RPMI7951 (cell line): ENCODE measurements at places on chromosomes 2 and 18. TPM values are rescaled to one million over a fixed set of nuclear protein-coding genes. Genes with fewer than 3 reads are reported as not detected.

The DUSP11 gene
- 46.5 and 49.3 TPM in 2 replicates for total RNA-seq

GRCh38 chr18:61154866-61155265 is 178.4 kb upstream of the CDH20 start:
- DNase-seq: no peak

The IGFBP5 gene
- total RNA-seq: 22.4 and 25.0 TPM in 2 replicates

The CCDC68 gene
- total RNA-seq: 0.12 and 0.29 TPM in 2 replicates

- no peak for DNase-seq
Observed at GRCh38 chr2:56801770-56802169, 618.0 kb downstream of the CCDC85A start.

DNA sequence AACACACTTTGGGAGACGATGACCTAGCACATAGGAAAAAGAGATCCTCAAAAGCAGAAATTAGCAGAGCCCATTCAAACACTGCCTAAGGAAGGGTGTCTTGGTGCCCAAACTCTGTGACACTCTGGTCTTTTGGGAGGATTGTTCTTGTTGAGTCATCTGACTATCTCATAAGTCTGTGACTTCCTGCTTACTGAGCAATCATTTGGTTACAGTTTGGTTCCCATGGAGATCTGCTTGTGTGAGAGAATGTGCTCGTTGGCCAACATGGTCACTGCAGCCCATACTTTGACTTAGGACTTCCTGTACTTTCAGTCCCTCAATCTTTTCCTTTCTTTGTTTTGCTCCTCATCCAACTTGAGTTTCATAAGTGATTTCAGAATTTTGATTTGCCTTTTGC is 602.9 kb downstream of the NYAP2 start:
- peak; percentile 84 for DNase-seq

DNA sequence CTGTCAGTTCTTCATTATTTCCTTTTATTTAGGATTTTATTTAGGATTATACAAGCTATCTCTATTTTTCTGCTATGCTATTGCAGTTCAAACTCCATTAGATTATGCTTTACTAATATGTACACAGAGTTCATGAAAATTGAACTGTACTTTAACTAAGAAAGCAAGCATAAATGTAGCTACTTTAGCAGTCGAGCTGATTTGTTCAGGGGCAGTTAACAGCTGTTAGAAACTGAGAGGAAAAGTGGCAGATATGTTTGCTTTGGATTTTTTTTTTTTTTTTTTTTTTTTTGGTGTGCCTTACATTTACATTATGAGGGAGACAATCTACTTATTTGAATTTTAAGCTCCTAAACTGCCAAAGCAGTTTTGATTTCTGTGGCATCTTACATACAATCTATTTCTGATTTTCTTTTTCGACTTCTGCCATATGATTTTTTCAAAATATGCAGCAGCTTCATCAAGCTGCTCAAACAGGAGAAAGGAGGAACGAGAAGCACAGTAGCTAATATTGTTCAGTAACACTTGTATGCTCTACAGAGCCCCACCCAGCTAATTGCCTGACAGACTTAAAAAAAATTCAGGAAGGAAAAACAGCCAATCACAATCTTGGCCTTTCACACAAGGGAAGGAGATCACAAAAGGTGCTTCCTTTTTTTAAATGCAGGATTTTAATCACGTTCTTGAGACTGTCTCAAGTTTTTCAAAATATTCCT is 233.4 kb upstream of the SIX3 start:
- no peak for DNase-seq

The MDH1B gene
- 1.2 TPM in 2 replicates for total RNA-seq

The ABCG8 gene
- total RNA-seq: not detected in 2 replicates

The SH3BP4 gene
- 75.8 and 86.6 TPM in 2 replicates for total RNA-seq

DNA sequence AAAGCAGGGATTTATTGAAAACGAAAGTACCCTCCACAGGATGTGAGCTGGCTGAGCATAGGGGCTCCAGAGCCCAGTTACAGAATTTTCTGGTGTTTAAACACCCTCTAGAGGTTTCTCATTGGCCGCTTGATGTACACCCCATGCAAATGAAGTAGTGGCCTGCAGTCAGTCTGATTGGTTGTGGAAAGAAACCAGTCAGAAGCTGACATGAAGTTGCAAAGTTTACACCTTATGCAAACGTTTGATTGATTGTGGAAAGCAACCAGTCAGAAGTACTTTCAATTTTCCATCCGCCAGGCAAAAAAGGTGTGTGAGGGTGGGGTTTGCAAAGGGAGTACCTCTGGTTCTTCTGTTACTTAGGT is 62.3 kb downstream of the VWA3B start:
- DNase-seq: peak; percentile 94

DNA sequence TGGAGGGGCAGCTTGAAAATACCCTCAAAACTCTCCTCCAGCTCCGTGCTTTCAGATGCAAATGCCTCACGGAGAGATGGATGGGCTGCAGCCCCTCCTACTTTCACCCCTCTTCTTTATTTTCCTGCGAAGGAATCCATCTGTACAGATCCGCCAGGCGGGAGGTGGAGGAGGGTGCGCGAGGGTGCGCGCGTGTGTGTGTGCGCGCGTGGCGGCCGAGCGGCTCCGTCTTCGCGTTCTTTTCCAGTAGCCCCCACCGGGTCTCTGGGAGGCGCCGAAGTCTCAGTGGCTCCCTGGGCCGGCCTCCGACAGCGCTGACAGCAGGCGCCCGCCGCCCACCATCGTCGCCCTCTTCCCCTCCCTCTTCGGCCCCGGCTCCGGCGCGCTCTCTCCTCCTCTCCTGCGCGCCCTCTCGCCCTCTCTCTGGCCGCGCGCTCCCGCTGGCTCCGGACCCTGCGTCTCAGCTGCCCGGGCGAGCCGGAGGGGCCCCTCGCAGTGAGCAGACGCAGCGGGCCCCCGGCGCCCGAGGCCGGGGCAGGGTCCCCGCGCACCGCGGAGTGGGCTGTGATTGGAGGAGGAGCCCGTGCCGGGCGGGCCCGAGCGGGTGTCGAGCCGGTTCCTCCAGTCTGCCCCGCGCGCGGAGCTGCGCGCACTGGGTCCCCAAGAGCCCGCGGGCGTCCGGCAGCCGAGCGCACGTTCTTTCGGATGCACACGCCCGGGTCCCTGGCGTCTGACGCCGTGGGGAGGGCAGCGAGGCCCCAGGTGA is at the start of gene CDH7:
TSS of gene CDH7 (plus strand) at position 624 of the 766 bp plus-strand sequence. CDS start 11,831 bp downstream, outside the sequence.
- no peak for DNase-seq

- DNase-seq: no peak
Observed at GRCh38 chr18:51946946-51947345, 393.1 kb upstream of the DCC start.

DNA sequence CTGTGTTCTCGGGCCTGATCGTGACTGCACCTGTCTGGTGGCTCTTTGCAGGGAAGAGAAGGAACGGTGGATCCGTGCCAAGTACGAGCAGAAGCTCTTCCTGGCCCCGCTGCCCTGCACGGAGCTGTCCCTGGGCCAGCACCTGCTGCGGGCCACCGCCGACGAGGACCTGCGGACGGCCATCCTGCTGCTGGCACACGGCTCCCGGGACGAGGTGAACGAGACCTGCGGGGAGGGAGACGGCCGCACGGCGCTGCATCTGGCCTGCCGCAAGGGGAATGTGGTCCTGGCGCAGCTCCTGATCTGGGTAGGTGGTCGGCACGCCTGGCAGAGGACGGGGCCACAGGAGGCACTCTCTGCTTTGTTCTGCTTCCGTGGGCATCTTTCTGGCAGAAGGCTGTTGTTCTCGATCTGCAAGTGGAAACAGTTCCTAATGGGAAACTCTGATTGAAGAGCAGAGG is 48.0 kb downstream of the GBX2 start:
- DNase-seq: no peak

The ASPRV1 gene
- 0.12 and 0.68 TPM in 2 replicates for total RNA-seq

- no peak for DNase-seq
Observed at GRCh38 chr18:48639772-48640432, 101.1 kb downstream of the CTIF start.

The EGR4 gene
- not detected in 2 replicates for total RNA-seq

The DSG2 gene
- total RNA-seq: 0.10 and 0.24 TPM in 2 replicates

The MC5R gene
- 0.49 TPM in 1 of 2 replicates, not detected in the other for total RNA-seq

- no peak for DNase-seq
Observed at GRCh38 chr18:42100911-42101310, 145.9 kb downstream of the PIK3C3 start.

DNA sequence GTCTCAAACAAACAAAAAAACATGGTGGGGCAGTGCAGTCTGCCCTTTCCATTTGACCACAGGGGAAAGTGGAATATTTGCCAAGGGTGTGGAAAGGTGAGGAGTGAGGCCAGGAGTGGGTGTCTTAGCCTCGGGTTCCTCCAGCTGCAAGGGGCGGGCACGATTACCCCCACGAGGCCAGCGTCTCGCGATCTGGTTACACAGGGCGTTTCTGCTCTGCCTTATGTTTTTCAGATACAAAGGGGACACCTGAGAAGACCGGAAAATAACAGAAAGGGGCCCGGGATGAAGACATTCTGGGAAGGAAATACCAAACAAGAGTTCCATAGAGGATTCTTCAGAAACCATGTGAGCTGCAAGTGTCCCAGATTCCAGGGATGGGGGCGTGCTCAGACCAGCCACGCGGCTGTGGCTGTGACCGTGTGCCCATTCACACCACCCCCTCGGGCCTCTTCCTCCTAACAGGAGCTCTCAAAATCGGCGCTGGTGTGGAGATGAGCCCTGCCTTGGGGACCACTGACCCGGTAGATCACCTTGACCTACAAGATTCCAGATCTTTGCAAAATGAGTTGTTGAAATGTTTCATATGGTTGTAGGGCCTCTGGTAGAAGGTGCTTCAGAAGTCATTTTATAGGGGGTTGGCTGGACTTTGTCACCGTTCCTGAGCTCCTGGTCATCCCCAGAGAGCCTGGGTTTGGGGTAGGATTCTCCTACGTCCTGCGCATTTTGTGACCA is 34.2 kb downstream of the FAM178B start:
- no peak for DNase-seq

DNA sequence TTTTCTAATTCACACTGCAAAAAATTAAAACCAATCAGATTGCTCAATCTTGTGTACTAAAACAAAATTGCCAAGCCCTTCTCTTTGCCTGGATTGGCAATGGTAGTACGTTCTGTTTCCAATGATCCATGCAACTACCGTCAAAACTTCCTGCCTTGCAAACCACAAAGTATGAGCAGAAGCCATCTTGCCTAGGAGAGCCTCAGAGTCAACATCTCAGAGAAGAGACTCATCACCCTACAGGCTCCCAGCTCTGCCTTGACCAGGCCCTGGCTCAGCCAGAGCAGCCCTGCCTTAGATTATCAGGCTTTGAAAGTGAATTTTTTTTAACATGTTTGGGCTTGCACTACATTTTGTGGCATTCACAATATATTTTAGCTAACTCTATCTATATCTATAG is 574.1 kb downstream of the SATB2 start:
- no peak for DNase-seq

DNA sequence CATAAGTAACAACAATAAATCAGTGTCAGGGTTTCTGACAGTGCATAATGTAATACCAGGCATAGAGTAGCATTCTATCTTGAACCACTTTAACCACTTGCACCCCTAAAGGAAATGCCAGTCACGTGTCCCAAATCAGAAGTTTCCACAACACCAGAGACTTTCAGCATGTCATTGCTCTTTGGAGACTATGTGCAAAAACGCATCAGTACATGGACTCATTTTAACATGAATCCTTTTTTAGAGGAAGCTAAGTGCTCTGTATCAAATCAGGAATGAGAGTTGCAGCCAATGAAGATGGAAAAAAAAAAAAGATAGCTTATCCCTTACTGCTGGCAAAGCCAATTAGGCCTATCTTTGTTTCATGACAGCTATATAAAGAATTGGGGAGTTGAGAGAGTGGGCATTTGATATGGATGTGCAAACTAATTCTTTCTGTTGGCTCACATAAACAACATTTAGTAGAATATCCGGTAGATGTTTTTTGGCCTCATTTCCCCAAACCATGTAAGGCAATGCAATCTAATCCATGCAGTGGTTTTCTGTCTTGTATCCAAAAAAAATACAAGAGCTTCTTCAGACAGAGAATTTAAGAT is 353.1 kb downstream of the IRS1 start:
- DNase-seq: peak; percentile 89

The FOXD4L1 gene
- 0.10 TPM in 1 of 2 replicates, not detected in the other for total RNA-seq

DNA sequence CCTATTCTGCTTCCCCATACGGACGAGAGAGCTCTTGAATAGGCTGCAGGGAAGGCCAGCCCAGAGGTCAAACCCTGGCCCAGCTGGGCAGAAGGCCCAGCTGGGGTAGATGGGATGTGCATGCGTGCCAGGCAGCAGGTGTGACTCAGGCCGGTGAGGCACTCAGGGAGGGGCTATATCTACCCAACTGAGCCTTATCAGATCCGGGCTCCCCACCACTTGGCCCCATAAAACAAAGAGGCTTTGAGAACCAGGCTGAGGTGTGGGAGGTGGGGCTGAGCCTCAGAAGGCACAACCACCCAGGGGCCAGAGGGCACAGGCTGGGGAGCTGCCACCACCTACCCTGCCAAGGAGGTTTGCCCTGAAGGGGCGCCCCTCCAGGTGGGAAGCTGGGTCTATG is 8.0 kb upstream of the CFAP65 start:
- peak; percentile 73 for DNase-seq

DNA sequence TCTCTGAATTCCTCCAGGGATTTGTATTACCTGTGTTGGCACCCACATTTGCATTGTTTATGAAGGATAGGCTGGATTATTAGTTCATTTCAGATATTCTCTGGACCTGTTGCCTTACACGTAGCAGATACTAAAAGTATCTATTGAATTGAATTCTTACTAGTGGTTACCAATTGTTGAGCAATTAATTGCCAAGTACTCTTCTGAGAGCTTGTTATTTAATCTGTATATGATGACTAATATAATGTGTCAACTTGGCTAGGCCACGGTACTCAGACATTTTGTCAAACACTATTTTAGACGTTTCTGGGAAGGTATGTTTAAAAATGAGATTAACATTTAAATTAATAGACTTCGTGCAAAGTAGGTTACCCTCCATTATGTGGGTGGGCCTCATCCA is 2.5 kb upstream of the SPP2 start:
- DNase-seq: no peak

The TRABD2A gene
- 5.3 and 7.1 TPM in 2 replicates for total RNA-seq

GRCh38 chr18:10530002-10530401 is 4.2 kb downstream of the NAPG start:
- DNase-seq: no peak

- DNase-seq: no peak
Observed at GRCh38 chr2:52289741-52290140, 1257.8 kb upstream of the NRXN1 start.

DNA sequence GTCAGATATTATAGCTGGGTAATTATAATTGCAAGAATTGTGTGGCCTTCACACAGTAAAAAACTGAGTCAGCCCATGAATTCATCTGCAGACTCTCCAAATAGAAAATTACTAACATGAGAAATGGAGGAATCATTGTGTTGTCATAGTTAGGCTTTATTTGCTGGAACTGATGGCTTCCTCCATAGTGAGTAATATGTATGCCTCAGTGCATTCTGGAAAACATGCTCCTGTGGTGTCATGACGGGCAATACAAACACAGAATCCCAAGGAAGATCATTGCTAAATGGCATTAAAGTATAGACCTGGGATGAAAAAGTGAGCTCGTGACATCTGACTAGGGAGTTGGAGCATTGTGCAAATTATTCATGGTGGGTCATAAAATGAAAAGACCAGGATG is 23.6 kb upstream of the NMS start:
- no peak for DNase-seq

- DNase-seq: no peak
Observed at GRCh38 chr2:182179176-182179575, 193.5 kb downstream of the PPP1R1C start.

The EMILIN1 gene
- 27.6 and 44.8 TPM in 2 replicates for total RNA-seq
